ENCODE measurements at places on chromosomes 1 and 21.
A peak's percentile ranks its signal among the peaks of the same experiment; 100 is the strongest.

DNA sequence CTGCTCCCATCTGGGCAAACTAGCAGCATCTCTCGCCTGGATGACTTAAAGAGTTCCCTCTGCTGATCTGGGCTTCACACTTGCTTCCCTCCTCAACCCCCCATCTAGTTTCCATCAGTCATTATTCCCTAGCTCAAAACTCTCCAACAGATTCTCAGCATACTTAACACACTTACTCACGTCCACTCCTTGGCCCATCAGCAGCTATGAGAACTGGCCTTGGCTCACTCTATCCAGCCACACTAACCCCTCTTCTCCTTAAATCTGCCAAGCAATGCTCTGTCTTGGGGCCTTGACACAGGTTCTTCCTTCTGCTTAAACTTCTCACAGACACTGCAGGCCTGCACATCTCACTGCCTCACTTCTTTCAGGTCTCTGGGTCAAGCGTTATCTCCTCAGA, 41.6 kb downstream of the GNG12 start:
- DNase-seq: no peak

GRCh38 chr1:1804301-1804700, 26.0 kb upstream of the NADK start:
- DNase-seq: no peak

DNA sequence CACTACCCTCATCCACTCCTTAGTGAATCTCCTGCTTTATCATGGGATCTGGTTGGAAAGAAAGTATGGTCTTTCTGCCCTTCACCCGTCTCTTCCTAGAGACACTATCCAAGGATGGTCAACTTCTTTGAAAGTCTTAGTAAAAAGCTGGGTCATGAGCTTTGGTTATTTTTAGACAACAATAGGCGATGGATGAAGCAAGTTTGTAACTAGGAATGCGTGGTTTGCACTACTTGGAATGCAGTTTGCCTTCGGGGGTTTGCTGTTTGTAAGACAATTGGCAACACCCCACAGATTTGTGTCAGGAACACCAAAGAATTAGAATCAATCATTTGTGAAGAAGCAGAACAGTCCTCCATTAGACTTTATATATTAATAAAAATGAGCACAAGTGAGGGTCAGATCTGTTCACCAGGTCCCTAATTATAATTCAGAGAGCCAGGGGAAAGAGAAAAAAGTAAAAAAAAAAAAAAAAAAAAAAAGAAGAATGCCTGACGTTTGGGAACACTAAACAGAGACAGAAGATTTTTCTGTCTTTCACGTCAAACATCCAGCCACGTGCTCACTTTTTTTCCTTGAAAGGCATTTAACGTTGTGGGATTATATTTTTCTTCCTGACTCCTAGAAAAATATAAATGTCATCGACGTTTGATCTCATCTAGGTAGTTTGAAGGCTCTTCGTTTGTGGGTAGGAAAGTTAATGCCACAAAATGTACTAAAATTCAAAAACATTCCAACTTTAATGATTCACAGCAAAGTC, 60.7 kb upstream of the BTG3 start:
- no peak for DNase-seq

GRCh38 chr1:18972531-18972930, 16.1 kb upstream of the IFFO2 start:
- no peak for DNase-seq

- peak; percentile 65 for DNase-seq
Measured at GRCh38 chr1:209674957-209675564, at the start of gene G0S2. G0S2 (plus strand) TSS chr1:209675412; CDS start chr1:209675685, 273 bp downstream.

DNA sequence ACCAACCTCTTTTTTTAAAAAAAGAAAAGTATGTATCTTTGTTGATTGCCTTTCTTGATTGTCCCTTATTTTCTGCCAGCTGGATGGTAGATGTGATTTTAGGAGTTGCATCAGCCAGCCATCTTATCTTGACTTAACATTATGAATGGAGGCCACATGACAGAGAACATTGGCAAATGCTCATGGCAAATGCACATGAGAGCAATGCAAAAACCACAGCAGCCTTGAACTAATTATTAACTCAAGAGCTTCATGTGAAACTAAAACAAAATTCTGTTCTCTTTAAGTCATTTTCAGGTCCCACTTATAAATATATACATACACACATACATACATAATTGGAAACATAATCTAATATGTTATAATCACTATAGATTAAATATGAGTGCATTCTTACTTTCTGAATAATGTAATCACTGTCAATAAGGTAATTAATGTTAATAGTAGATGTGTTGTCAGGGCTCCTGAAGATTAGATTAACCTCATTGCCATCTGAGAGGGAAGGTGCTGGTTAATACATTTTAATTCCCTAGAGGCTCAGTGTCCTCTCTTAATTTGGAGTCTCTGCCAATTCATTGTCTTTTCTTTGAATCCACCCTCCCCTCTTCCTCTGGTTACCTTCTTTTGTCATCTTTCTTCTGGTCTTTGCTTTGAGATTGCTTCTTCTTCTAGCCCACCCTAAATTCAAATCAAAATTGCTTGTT, 962.2 kb downstream of the ADGRL2 start:
- no peak for DNase-seq

DNA sequence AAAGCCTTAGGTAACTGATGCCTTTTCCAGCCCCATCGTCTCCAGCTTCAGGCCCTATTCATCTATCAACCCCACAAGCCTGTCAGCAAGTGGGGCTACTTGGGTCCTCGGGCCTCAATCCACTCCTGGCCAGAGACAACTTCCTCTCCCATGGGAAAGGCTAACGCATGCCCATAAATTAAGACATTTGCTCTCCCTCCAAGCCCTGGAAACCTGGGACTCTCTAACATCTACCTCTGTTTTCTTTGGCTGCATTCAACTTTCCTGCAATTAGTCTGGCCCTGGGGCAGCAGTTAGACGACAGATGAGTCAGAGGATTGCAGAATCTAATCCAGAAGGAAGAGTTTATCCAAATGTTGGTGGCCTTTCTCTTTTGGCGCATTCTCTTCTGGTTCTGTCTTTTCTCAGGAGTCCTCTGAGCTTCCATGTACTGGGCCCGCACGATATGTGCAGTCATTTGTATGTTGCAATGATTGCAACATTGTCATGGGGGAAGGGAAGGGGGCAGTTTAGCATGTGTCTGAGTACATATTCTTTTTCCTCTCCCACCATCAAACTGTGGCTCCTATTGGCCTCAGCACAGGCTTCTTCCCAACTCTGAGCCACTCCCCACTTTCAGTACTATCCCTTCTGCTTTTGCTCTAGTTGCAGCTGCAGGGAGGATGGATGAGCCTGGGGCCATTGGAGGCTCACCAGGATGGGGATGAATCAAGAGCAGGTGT, 54.4 kb downstream of the NAV1 start:
- DNase-seq: no peak

DNA sequence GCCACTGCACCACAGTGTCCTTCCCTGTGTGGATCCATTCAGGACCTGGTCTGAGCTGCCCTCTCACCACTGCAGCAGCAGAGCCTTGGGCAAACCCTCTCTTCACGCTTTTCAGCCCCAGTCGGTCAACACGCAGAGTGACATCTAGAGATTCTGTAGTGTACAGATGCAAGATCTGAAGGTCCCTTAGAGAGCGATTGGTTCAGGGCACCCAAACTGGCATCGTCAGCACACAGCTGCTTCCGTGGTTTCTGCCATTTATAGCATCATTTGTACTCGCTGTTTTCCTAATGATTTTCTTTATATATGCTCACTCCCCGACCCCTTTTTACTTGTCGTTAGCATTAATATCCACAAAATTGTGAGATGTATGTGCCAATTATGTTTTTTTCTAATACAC, 1.5 kb upstream of the ASCL5 start:
- no peak for DNase-seq

GRCh38 chr1:10338611-10339010, 60.3 kb upstream of the PGD start:
- no peak for DNase-seq

GRCh38 chr1:79982211-79982610, 975.7 kb upstream of the ADGRL4 start:
- peak; percentile 22 for DNase-seq

DNA sequence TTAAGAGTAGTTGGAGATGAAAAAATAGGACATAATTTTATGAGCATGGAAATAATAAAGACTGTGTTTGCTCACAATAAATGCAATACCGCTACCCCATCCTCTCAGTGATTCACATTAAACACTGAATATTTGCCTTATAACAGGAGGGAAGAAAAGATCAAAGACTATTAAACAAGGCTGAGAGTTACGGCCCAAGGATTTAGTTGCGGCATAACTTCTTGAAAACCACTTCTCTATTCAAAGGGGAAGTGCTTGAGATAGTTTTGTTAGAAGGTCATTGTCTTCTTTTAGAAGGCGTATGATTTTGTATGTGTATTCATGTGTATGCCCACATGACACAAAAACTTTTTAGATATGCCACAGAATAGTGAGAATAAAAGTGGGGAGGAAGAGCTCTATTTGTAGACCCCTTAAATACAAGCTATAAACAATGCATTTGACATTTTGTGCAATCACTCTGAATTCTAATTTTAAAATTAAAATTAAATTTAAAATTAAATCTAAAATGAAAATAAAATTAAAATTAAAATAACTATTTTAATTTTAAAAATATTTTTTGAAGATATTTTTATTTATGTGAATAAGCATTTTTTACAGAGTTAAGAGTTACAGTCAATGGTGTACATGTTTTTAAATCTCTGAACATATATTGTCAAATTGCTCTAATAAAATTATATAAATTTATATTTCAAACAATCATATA, 986.6 kb upstream of the ADAMTS5 start:
- DNase-seq: no peak

DNA sequence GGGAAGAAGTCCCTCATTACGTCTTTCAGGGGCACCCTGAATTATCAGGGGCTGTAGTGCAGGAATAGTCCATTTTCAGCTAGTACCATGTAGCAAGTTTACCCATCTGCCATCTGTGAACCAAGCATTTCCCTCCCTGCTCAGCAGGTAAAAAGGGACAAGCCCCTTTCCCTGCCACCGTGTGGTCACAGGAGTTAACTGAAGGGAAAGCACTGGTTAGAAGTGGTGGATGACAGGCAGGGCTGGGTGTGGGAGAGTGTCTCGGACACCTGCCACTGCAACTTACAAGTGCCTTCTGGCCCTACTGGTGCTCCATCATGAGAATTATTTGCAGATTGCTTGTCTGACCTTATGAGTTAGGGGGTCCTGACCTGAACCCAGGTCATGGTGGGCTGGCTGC, 32.0 kb upstream of the IGSF5 start:
- DNase-seq: peak; percentile 73

DNA sequence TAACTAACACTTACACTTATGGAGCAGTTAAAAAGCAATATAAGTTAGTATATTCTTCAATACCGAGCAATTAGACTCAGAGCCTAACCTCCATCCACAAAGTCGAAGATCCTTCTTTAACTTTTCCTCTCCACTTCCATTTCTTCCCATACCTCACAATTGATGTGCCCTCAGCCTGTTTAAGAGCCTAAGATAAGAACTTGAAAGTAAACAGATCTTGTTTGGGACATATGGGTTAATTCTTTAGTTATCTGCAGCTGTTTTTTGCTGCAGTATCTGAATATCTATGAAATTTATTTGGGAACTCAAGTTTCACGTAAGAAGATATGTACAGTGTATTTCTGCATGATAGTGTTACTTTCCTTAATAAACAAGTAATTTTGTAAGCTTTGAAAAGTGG, 51.5 kb downstream of the MIGA1 start:
- no peak for DNase-seq

GRCh38 chr1:12065872-12066271, 2.8 kb downstream of the TNFRSF8 start:
- no peak for DNase-seq

GRCh38 chr1:108149796-108150467, 50.2 kb downstream of the SLC25A24 start:
- no peak for DNase-seq
